GM12865 (cell line): ENCODE measurements at places on chromosomes 3 and 15.

DNA sequence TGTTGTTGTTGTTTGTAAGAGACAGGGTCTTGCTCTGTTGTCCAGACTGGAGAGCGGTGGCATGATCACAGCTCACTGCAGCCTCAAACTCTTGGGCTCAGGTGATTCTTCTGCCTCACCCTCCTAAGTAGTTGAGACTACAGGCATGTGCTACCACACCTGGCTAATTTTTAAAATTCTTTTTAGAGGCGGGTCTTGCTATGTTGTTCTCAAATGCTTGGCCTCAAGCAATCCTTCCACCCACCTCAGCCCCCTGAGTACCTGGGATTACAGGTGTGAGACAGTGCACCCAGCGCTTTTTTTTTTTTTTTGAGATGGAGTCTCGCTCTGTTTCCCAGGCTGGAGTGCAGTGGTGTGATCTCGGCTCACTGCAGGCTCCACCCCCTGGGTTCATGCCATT lies 46.7 kb downstream of the TMOD3 start:
- no peak for DNase-seq

DNA sequence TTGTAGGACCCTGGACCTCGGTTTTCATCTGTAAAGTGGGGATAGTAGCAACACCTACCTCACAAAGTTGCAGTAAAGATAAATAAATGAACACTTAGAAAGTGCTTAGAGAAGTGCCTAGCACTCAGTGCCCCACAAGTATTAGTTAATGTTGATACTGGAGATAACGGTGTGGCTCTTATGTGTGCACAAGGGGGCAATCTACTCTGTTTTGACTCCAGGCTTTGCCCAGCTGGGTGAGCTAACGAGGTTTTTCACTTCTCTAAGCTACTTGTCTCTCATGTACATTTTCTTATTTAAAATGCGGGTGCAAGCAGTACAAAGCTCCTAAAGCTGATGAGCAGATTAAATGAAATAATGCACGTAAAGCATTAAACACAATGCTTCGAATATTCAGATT lies 193.5 kb upstream of the ICE2 start:
- DNase-seq: peak; percentile 68

GRCh38 chr3:54835701-54836100 lies 92.2 kb downstream of the LRTM1 start:
- DNase-seq: no peak

- DNase-seq: no peak
Observed at GRCh38 chr3:152094406-152094805, 174.3 kb upstream of the MBNL1 start.

DNA sequence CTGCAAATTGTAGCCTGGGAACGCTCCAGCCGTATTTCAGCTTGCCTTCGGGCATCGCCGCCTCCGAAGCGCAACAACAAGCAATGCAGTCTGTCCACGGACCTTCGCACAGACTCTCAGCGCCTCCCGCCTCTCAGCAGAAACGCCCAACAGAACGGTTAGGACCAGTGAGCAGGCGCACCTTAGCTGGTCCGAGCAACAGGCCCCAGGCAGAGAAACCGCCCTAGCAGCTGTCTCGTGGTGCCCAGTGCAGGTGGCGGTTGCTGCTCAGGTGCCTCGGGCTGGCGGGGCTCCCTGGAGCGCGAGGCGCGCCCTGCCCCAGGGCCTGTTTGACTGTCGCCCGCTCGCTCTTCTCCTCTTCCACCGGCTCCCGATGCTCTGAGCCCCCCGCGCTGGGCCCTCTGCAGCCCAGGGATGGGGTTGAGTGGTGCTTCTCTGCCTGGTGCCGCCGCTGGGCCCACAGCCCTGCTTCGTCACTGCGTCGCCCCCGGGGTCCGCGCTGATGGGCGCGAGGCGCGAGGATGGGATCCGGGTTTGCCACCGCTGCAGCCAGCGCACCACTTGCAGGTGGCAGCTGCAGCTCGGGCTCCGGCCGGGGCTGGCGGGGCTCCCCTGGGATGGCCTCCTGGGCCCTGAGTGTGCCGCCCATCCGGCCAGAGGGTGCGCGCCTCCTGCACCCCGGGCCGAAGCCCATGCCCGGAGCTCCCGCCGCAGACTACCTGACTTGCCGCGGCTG lies 268.4 kb upstream of the FRG2C start:
- DNase-seq: no peak

- DNase-seq: no peak
Observed at GRCh38 chr3:36669764-36670163, 94.6 kb downstream of the DCLK3 start.

GRCh38 chr15:44711743-44712345 lies 527 bp downstream of the B2M start:
- peak; percentile 77 for DNase-seq

DNA sequence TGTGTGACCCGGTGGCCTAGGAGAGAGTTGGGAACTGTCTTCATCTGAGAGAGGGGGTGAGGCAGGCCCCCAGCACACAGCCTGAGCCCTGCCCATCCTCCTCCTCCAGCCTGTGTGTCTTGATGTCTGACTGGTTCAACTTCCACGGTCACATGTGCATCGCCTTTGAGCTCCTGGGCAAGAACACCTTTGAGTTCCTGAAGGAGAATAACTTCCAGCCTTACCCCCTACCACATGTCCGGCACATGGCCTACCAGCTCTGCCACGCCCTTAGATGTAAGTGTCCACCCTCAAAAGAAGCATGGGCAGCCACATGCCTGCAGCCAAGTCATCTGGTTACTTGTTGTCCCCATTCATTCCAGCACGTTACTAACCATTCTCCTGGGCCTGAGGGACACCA lies 10.1 kb downstream of the CLK3 start:
- DNase-seq: no peak

GRCh38 chr15:90400005-90400758 lies 12.1 kb downstream of the IQGAP1 start:
- no peak for DNase-seq

GRCh38 chr3:22730701-22731100 lies 472.4 kb upstream of the UBE2E2 start:
- no peak for DNase-seq

DNA sequence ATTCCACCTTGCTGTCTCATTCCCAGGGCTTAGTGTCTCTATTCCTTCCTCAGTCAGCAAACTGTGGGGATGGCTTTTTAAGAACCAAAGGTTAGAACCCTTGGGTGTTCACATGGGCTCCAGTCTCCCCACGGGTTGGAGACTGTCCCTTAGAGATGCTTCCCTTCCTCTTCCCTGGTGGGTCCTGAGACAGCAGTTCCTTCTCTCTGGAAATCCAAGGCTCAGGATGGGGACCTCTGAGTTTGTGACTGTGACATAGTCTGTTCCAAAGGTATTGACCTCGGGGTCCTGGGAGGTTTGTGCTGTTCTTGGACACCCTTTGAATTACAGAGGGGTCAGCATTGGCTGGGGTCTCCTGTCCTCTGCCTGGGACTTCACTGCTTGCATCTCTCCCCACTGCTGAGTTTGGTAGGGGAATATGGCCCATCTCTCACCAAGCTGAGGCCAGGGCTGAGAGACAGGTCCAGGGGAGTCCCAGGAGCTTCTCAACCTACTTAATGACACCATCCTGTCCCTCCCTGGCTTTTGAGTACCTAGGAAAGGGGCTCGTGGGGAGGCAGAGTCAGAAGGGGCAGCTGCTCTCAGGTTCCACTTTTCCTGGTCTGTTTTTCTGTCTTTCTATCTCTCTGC lies 1.5 kb downstream of the GRM2 start:
- DNase-seq: no peak

DNA sequence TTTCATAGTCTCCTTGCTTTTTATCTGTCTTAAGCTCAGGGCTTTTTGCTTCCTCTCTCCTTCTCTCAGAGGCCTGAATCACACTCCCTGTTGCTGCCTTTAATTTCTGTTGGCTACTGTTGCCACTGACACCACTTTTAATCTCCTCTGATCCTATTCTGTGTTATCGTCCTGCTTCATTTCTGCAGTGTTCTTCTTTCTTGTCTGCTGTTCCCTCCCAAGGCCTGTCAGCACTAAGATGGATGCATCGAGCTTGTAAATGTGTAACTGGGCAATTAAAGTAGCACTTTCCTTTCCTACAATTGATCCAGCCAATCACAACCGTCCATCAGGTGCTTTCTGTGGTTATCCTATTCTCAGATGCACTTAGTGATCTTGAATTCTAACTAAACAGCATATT lies 71.3 kb upstream of the VEPH1 start:
- no peak for DNase-seq

- DNase-seq: no peak
Observed at GRCh38 chr3:10319804-10320203, 1.1 kb downstream of the SEC13 start.

DNA sequence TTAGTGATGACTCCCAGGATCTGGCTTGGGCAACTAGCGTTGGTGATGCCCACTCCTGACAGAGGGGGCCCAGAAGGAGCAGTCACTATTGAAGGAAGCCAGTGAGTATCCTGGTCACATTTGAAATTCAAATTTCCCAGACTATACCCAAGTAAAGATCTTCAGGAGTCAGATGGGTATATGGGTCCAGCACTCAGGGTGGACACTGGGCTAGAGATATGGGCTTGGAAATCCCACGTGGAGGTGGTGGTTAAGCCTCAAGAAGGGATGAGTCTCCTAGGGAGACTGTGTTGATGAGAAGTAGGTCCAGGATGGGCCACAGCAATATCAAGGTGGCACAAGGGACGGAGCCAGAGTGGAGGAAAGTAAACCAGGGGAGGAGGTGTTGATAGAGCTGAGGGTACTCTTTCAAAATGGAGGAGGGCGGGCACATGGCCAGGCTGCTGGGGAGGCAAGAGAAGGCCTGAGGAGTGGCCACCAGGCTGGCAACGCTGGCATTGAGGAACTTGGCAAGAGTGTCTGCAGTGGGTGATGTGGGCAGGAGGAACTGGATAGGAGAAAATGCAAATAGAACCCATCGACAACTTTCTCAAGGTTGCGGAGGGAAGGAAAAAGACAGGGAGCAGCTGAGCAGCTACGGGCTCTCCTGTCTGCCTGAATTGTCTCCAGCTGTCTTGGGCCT lies 3.7 kb upstream of the SLCO2A1 start:
- no peak for DNase-seq

DNA sequence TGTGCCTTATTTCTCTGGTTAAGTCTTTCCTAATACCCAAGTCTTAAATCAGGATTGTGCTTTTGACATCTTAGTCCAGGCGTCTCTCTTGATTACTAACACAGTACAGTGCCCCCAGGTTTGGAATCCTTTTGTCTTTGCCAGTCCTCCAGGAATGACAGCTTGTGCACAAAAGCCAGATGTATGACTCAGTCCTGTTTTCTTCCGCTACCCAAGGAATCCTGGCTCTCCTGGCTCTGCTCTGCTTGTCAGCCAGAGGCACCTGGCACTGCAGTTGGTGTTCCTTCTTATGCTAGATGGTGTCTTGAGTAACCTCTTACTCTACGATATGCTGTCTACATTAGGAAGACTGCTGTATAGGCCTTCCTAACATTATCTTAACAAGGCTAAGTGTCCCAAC lies 728.2 kb upstream of the NECTIN3 start:
- DNase-seq: no peak

DNA sequence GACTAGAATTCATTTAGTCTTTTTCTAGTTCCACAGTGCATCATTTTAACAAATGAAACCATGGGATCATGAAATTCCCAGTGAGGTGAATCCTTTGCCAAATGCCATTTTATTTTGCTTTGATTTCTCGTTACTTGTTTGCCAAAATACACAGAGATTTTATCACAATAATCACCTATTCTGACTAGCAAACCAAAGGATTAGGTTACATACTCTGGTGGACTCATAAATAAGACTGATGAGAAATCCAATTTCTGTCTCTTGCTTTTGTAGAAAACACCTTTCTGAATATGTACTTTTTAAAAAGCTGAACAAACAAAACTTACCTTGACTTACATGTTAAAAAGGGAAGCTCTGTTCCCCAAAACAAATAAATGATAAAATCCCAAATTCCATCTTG lies 12.2 kb downstream of the ERC2 start:
- DNase-seq: no peak

- DNase-seq: no peak
Observed at GRCh38 chr15:60251300-60252070, 146.3 kb downstream of the ANXA2 start.

GRCh38 chr15:25972141-25972675 lies 109.1 kb upstream of the ATP10A start:
- DNase-seq: no peak

DNA sequence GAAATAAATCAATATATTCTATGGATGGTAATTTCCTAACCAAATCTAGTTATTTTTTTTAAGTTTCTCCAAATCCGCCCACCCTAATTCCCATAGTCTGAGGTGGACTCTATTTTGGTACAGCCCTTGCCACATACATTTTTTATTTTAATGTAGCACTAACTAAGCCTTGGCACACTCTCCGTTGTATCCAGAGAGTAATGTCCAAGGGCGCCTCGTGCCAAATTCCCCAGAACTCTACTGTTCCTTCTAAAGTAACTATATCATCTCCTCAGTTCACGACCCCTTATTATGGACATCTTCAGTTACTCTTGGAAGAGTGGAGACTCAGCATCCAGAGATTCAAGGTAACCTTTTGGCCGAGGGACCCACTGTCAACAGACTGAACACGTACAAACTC lies 1.3 kb downstream of the VGLL3 start:
- DNase-seq: no peak

DNA sequence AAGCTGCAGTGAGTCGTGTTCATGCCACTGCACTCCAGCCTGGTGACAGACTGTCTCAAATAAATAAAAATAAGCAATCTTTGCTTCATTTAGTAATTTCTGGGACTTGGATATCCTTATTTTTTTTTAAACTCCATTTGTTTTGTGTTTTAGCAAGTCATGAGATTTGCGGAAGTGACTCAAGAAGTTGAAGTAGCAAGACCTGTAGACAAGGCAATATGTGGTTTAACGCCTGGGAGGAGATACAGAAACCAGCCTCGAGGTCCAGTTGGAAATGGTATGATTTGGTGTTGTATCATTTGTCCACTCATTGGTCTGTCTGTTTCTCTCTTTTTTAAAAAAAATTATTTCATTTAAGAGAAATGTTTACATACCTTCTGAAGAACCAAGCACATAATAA lies 16.6 kb upstream of the RPLP1 start:
- no peak for DNase-seq

GRCh38 chr3:170760174-170760526 lies 109.8 kb downstream of the RPL22L1 start:
- no peak for DNase-seq

DNA sequence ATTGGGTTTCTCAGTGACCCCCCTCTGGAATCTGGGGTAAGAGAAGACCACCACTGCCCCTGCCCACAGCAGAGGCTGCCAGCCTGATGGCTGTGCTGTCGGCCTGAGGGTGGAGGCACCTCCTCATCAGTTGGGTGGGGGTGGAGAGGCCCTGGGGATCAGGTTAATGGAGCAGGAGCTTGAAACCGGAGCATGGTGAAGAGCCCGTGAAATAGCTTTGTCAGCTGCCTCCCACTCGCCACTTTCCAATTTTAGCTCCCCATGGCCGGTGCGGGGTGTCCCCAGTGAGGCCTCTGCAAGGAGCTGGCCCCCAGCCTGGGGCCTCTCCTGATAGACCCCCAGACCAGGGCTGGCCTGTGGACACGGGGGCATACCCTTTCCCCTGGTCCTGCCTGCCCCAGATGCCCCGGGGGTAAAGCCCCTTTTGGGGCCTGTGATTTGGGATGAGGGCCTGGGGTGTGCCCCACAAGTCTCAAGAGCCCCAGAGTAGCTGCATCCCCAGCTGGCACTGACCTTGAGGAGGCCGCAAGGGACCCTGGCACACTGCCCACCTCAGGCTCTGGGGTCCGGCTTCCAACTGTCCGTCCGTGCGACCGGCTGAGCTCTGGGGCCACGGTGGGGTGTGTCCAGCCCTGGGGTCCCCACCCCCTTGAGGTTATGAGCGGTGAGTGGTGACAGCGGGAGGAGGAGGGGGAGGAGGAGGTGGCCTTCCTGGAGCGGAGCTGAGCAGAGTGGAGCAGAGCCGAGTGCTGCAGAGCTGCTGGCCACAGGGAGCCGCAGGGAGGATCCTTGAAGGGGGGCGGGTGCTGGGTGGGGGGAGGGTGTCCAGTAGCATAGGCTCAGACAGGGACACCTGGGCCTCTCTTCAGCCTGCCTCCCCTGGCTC lies at the start of gene HHATL:
TSS of gene HHATL (minus strand) at position 733 of the 886 bp plus-strand sequence. CDS start 1,972 bp downstream, outside the sequence.
- no peak for DNase-seq
